ENCODE measurements at places on chromosomes 6 and 20.

DNA sequence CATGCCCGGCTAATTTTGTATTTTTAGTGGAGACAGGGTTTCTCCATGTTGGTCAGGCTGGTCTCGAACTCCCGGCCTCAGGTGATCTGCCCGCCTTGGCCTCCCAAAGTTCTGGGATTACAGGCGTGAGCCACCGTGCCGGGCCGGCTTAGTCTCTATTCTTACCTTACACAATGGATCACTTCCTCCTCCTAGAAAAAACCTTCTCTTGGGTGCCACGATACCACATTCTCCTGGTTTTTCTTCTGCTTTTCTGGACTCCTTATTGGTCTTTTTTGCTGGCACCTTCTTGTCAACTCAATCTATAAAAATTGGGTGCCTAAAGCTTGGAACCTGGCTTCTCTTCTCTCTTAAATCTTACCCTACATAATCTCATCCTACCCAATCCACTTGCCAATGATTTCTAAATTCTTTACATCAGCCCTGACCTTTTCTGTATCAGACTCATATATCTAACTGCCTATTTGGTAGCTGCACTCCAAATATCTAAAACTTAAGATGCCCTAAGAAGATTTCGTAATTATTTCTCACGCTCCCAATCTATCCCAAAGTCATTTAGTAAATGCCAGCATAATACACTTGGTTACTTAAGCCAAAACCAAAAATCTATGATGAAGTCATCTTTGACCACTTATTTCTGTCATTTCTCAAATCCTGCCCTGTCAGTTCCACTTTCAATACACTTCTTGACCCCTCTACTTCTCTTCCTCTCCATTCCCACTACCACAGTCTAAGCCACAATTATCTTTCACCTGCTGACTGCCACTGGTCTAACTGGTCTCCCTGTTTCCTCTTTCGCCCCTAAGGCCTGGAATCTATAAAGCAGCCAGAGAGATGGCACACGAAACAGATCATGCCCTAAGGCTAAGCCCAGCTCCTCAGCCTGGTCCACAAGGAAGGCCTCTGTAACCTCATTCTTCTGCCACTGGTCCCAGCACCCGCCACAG is 43.2 kb downstream of the ELMO2 start:
- no peak for DNase-seq

DNA sequence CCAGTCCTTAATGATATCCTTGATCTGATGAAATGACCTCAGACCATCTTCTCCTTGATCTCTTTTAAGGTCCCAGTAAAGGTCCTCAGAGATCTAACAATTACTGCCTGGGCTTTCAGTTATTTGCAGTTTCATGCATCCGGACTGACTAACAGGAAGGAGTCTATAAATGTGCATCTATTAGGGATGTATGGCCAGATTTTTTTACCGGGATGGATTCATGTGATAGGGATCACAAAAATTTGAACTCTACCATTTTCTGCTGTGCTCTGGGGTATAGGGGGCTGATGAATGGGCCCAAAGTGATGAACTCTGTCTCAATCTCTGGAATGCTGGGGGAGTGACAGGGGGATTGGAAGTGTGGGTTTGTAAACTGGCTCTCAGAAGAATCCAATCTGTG is 36.2 kb upstream of the SCUBE3 start:
- DNase-seq, result no peak

DNA sequence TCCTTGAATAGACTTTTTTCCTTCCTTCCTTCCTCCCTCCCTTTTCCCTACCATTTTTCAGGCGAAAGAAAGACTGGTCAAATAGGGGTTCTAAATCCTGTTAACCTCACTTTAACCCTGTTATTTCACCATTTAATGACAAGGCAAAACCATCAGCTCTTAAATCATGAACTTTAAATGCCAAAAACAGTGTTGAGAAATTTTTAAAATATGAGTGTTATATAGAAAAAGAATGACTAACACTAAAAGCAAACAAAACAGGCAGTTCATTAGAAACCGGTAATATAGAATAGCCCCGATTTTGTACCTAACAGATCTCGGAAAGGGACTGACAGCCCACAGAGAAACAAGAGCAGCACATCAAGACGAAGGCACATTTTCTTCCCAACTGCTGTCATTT is 57.4 kb upstream of the CEP85L start:
- no peak for DNase-seq

- DNase-seq, result no peak
Measured at GRCh38 chr6:157537556-157537955, 156.6 kb downstream of the ZDHHC14 start.

GRCh38 chr6:90975741-90976140 is 388.9 kb upstream of the MAP3K7 start:
- DNase-seq, result no peak

- no peak for DNase-seq
Measured at GRCh38 chr6:107867302-107867615, 43.1 kb upstream of the SCML4 start.

DNA sequence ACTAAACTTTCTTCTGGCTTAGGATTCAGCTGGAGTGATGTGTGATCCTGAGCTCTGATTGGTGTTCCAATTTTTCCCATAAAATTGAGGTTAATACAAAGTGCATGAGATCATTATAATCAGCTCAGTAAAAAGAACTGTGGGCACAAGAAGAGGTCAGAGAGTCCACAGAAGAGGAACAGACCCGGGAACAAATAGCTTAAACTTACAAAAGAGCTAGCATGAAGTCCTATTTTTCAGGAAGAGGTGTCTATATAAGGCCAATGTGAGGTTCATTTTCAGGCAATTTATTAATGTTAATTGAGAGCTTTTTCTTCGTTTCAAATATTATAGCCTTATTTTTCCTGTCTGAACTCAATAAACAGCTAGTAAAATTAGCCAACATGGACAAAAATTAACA is 26.9 kb upstream of the STX11 start:
- no peak for DNase-seq

DNA sequence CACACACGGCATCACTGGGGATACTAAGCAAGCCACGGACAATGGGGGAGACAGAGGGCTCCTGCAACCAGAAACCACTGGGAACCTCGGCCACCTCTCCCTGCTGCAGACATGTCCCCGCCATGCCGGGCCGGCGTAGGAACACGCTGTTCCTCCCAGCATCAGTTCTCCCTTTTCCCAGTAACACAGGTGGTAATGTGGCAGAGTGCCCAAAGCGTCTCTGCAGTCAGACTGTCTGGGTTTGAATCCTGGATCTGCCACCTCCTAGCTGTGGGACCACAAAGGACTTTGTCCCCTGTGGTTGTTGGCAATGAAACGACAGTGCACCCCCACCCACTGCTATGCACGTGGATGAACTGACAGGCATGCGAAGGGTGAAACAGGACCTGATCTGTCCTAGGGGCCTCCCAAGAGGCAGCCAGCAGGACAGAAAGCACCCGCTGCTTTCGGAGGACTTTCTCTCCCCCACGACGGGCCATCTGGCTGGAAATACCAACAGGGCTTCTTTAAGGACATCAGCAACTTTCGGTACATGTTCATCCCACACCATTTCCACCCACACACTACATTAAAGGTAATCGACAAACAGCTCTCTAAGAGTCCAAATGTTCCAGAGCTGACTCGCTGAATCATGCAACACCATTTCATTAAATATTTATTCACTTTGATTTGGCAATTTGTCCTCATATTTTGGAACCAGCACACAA is 74.1 kb downstream of the SULF2 start:
- no peak for DNase-seq

DNA sequence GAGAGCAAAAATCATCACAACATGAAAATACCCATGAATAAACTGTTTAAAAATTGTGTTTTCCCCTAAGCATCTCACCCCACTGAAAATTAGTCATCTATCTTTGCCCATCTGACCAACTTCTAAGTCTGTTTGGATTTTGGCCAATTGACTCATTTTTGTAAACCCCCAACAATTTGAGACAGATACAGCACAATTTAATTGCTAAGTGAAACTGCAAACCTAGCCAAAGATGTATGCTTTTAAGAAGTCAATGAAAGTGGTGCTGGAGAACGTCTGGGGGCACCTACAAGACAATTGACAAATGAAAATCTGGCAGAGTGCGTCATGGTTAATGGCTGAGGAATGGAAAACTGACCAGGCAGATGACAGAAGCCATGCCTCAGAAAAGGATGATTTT is 30.9 kb upstream of the SLC24A3 start:
- no peak for DNase-seq

GRCh38 chr6:35449287-35449881 is 2.8 kb upstream of the FANCE start:
- no peak for DNase-seq

GRCh38 chr6:144064402-144065212 is 30.8 kb downstream of the SF3B5 start:
- peak; percentile 84 for DNase-seq

- no peak for DNase-seq
Measured at GRCh38 chr6:81762132-81762531, 9.7 kb upstream of the TENT5A start.

DNA sequence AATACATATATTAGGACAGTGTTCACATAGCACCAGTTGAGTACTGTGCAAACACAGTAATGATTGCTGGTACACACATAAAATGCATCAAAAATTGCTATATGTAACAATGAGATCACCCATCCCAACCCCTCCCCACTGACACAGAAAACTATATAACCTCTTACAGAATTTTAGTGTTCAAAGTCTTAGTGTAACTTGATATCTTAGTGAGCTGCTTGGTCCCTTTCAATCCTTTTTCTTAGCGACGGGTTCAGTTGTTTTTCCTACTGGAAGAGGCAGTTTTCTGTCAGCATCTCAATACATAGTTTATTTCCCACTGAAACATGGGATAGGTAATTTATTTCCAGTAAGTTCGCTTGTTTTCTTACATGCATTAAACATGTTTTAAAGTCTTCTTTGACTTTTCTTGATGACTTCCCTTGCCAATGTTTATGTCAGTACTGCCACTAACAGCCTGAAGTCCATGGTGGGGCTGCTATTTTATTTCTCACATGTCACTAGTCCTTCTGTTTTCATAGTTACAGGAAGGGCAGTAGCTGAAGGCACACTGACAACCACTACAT is 96.4 kb upstream of the FOXC1 start:
- DNase-seq, result no peak

- DNase-seq, result no peak
Measured at GRCh38 chr20:22810030-22810429, 225.1 kb upstream of the SSTR4 start.

- no peak for DNase-seq
Measured at GRCh38 chr6:21949211-21949801, 347.5 kb downstream of the PRL start.

DNA sequence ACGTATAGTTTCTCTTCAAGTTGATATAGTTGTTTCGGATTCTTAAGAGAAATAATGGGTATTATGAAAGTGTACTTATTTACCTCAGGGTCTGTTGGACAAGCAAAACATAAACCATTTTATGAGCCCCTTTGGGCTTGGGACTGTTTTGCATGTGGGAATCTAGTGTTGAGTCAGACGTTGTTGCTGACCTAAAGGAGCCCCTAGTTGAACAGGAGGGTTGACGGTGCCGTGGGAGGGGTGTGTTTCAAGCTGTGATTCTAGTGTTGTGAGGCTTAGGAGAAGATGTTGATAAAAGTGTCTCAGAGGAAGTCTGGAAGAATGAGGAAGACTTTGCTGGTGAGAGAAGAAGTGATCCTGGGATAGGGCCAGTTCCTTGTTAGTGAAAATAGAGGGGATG is 140.0 kb downstream of the ARID1B start:
- no peak for DNase-seq

DNA sequence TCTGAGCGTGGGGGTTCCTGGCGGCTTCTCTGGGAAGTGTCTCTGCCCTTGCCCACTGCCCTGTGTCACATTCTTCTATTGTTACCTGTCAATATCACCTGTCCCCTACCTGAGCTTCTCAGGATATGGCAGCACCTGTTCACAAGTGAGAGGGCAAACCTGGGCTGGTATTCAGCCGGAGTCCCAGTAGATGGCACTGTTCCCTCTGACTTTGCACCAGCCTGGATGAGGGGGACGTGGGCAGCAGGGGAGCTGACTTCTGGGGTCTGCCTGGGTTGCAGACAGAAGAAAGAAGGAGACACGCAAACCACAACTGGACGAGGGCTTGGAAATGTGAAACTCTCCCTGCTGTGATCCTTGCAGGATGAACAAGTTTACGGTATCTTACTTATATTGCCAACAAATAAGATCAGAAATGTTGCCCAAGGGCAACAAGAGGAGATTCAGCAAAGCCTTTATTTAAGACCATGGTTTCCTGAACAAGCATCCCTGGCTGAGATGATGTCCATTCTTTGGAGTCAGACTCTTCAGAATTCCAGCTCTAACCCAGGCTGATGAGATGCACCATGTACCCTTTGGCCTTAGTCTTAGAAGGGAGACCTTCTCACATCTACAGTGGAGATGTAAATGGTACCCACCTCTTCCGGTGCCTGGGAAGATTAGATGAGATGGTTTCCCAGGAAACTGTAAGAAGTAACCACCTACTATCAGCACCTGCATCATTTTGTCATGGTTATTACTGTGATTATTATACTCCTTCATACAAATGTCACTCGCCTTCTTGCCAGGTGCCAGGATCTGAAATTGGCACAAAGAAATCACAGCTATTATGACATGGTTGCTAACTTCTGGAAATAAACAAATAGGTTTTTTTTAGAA is 400.0 kb upstream of the CDH4 start:
- no peak for DNase-seq

- no peak for DNase-seq
Measured at GRCh38 chr20:51237791-51238190, 214.9 kb upstream of the KCNG1 start.

DNA sequence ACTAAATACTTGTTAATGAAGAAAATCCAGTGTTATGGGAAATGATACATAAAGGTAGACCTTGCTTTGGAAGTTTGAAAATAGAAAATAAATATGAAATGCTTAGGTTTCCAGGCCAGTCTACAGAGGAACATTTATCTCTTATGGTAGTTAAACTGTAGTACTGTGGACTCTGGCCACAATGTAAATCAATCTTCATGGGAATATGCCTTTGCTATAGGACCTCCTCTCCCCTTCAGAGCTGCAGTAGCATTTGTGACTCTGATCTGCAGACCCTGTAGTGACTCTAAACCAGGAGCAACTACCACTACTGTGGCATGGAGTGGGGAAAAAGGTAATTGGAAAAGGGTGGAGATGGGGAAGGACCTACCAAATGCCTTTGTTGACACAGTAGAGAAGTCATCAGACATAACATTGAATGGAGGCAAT is 4.5 kb downstream of the HSPA1A start:
- no peak for DNase-seq

DNA sequence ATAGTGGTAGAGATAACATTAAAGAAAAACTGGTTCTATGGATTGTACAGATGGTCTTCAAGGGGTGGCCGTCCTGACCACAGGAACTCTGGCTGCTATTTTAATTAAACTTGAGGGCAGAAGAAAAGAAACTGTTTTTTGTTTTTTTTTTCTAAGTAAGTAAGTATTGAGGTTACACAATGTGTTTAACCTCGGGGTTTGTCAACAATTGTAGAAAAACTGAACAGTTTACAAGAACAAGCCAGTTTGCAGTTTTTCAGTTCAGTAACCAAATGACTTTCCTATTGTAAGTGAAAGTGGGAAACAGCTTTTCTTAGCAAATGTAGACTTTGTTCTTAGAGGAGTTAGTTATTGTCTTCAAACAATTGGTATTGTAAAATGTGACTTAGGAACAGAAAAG is 77.0 kb downstream of the PLCB1 start:
- DNase-seq, result no peak

- DNase-seq, result no peak
Measured at GRCh38 chr6:73854998-73855718, 159.2 kb downstream of the CD109 start.

GRCh38 chr6:127367023-127367375 is 23.6 kb upstream of the ECHDC1 start:
- DNase-seq, result no peak

All from upper lobe of right lung (tissue), 1 donor.